ENCODE measurements at places on chromosomes 3 and 15.

- no peak for DNase-seq
Measured at GRCh38 chr3:39191111-39191510, 1.3 kb downstream of the XIRP1 start.

GRCh38 chr3:11589706-11590105, 54.0 kb downstream of the VGLL4 start:
- DNase-seq: no peak

- no peak for DNase-seq
Measured at GRCh38 chr3:184910664-184911063, 98.7 kb downstream of the VPS8 start.

GRCh38 chr3:140777631-140778233, 99.9 kb downstream of the TRIM42 start:
- no peak for DNase-seq

Data from activated CD4-positive, CD25-positive, alpha-beta regulatory T cell treated with anti-CD3 and anti-CD28 coated beads, Interleukin-2, amount 50 U/mL, for 72 hours (primary cell).